ENCODE measurements at places on chromosomes 1 and 21.

DNA sequence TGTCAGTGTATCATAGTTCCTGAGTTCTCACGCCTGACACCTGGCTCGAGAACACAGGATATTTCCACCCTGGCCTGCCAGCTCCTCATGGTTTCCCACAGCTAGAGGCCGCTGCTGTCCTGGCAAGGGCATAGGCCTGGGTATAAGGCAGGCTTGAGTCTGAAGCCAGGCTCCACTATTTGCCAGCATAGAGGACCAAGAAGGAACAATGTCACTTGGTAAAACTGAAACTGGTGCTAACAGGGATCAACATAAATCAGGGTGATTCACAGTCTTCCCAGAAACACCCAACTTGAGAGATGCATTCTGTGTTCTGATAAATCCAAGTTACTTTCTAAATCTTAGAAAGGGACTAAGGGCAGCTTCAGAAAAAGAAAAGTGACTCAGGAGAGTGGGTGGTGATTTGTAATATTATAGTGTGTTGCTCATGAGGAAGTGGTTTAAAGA lies 6.9 kb upstream of the S100A2 start:
- peak; percentile 85 for DNase-seq

DNA sequence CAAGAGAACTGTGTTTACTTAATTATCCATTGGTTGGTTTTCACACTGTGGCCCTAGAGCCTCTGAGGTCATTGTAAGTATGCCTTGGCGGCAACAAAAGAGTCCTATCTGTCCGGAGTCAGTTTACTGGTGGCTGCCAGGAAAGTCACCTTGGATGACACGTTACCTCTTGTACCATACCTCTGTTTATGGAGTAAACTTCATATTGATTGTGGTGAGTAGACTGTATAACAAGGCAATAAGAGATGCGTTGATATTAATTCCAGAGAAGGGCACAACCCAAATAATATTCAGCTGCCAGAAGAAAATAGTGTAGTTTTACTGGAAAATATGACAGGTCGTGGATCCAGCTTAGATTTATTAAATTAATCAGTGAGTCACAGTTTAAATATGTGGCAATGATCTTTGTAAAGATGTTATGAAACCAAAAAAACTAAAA lies 20.4 kb upstream of the KIF14 start:
- DNase-seq = no peak

- DNase-seq = peak; percentile 10
These were observed 214.1 kb downstream of the NUF2 start for GRCh38 chr1:163535807-163536206.

- no peak for DNase-seq
These were observed 25.3 kb upstream of the RRP15 start for GRCh38 chr1:218259800-218260199.

GRCh38 chr1:29746076-29746665 lies 509.8 kb downstream of the PTPRU start:
- no peak for DNase-seq

- DNase-seq = no peak
These were observed 33.4 kb downstream of the ADAMTS5 start for GRCh38 chr21:26933448-26933847.

DNA sequence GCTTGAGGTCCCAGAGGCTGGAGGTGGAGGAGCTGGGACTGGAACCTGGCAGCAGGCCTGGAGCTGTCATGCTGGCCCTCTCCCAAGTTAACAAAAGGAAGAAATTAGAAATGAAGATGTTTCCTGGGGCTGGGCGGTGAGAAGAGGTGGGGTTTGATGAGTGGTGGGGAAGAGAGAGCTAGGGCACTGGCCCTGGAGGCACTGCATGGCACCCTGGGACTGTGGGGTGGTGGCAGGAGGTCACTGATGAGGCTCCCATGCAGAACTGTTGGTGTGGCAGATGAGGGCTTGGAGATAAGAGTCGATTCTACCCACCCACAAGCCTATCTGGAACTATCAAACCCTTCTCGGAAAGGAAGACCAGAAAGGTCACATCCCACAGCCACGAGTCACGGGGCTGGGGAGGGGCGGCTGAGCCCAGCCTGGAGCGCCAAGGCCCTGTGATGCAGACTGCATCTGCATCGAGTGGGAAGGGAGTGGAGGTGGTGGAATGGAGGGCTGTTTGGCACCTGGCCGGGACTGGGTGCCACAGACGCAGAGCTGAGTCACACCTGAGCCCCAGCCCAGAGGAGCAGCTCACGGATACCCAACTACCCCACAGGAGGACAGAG lies 29.4 kb downstream of the MRPL37 start:
- peak; percentile 49 for DNase-seq

DNA sequence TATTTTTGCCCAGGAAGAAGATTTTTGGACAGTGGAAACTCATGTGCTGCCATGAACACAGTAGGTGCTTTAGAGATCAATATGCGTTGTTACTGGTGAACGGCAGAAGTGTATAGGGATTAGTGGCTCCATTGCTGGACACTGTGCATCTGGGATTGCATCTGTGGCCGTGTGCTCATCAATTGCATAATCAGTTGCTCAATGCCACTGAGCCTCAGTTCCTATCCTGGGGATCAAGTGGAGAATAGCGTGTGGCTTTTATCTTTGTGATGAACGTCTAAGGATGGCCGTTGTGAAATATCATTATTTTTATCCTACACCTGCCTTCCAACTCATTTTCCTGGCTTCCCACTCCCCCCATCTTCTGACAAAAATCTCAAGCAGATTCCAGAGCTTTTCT lies 5.4 kb downstream of the TNN start:
- no peak for DNase-seq

DNA sequence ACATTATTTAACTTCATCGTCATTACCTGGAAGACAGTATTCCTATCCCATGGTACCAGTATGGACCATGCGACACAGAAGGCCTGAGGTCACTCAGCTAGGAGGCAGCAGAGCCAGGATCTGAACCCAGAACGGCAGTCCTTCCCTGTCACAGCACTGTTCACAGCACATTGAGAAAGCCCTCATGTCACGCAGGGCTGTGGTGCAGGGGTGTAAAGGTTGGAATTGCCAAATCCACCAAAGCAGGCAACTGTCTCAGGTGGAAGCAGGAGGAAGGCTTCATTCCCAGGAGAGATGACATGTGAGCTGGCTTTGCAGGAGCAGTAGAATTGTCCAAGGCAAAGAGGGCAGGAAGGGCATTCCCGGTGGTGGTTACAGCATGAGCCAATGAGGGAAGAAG lies 9.9 kb upstream of the TTC22 start:
- DNase-seq = no peak

GRCh38 chr1:161768986-161769672 lies 3.0 kb downstream of the ATF6 start:
- DNase-seq = no peak

- DNase-seq = no peak
These were observed 45.9 kb downstream of the NID1 start for GRCh38 chr1:236018885-236019453.

- no peak for DNase-seq
These were observed 10.5 kb downstream of the PUM1 start for GRCh38 chr1:31054958-31055481.

DNA sequence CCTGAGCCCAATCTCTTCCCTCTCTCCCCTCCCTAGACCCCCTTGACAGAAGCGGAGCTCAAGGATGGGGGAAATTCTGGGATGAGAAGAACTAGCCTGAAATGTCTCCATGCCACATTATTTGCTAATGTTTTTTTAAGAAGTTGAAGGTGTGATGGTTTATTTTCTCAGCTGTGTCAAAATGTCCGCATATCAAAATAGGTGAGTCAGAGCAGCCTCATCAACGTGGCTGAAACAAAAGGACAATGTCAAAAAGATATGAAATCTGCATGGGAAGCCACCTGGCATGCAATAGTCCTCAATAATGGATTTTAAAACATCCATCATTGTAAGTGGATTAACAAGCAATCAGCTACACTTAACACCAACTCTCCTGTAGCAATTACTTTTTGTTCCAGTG lies 101.4 kb downstream of the BEND5 start:
- peak; percentile 9 for DNase-seq

GRCh38 chr1:11711490-11711889 lies 20.0 kb downstream of the DRAXIN start:
- DNase-seq = no peak

- DNase-seq = no peak
These were observed 61.4 kb upstream of the HTR1D start for GRCh38 chr1:23278717-23279116.

DNA sequence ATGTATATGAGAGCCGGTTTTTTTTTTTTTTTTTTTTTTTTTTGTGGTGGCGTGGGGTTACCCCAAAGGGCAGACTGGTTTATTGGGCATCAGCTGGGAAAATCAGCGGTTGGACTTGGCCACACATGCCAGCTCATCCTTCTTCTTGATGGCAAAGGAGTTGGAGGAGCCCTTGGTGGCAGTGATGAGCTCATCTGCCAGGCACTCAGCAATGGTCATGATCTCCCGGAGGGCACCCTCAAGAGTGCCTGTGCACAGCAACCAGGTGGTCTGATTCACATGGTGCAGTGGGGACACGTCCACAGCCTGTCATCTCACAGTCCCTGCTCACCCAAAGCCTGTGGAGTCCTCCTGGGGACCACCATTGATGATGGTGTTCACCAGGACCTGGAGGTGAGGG lies 62.0 kb downstream of the MRPS6 start:
- DNase-seq = no peak

Measured in astrocyte of the spinal cord (primary cell).